NCI-H2171 (cell line): ENCODE measurements at places on chromosomes 3 and 15.

DNA sequence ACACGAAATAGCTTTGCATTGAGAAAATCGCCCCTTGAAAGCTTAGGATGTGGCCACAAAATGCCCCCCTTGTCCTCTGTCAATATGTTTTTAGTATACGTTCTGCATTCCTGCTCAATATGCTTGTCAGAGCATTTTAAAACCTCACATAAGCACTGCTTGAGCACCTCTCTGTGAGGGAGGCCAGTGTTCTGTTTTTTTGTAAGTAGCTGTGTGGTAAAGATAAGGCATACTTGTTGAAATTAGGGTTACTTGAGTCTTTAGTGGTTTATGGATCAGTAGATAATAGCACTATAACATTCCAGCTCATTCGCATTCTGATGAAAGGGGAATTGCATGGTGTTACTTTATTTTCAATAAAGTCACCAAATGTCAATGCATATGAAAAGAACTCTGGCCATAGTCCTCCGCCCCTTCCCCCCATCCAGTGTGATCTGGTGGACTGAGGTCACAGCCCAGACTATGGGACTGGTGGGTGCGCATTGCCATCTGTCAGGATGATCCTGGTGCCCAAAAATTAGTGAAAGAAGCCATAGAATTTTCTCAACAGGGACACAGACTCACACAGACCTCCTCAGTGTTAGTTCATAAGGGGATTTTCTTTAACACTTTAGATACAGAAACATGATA is 33.1 kb downstream of the IL1RAP start:
- no peak for DNase-seq

DNA sequence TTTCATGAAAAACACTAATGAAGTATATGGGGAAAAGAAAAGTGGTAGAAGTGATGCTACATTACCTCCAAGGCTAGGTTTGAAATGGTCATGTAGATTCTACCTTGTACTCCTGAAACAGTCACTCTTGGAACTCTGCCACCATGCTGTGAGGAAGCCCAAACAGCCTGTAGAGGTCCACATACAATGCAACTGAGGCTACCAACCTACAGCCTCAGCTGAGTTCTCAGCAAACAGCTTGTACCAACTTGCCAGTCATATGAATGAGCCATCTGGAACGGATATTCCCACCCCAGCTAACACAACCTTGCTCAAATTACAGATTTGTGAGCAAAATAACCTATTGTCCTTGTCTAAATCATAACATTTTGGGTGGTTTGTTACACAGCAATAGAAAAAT is 193.5 kb downstream of the ULK4 start:
- peak; percentile 72 for DNase-seq

DNA sequence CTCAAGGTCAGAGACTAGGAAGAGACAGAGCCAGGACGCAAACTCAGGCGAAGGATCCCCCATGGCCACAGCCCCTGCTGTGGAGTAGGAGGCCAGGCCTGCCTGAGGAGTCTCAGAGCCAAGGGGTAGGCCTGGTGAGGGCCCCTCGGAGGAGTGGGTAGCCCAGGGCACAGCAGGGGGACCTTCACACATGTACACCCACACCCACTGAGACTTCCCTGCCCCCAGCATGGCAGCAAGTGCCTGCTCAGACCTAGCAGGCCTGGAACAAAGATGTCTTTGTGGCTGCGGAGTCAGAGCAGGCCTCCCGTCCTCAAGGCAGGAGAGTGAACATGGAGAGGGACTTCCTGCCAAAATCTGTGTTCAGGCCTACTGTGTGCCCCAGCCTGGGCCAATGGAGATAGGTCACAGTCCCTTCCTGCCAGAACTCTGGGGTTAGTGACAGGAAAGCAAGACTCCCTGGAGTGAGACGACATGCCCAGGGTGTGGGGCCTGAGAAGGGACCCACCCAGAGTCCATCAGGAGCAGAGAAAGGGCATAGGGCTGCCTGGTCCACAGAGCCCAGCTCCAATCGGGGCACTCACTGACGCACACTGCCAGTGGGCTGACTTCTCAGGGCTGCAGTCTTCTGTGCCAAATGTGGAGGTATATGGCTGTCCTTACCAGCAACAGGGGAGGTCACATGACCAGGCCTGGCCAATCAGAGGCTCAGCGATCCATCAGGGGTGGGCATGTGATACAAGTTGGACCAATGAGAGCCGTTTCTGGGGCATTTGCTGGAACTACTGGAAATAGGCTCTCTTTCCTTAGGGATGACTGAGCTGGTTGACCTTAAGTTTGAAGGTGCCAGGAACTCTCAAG is 2.3 kb downstream of the GRIP2 start:
- DNase-seq: no peak

GRCh38 chr3:112786881-112787579 is 59.6 kb downstream of the CD200R1L start:
- DNase-seq: no peak

DNA sequence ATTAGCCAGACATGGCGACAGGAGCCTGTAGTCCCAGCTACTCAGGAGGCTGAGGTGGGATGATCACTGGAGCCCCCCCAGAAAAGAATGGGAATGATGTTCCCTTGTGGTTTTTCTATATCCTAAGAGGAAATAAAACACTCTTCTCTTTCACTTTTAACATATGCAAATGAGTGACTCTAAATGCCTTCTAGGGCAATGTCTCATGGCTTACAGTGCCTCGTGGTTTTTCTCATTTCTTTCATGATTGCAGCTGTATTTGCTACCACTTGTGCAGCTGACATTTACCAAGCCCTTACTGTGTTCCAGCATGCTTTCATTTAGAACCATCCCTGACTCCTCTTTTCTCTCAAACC is 26.4 kb downstream of the STOML1 start:
- no peak for DNase-seq

DNA sequence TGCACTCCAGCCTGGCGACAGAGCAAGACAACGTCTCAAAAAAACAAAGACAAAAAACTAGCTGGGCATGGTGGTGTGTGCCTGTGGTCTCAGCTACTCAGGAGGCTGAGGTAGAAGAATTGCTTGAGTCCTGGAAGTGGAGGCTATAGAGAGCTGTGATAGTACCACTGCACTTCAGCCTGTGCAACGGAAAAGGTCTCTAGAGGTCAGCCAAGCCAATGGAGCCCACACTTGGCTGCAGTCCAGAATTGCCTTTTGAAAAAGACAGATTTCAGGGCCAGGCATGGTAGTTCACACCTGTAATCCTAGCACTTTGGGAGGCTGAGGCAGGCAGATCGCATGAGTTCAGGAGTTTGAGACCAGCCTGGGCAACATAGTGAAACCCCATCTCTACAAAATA is 8.4 kb upstream of the RBPMS2 start:
- no peak for DNase-seq

DNA sequence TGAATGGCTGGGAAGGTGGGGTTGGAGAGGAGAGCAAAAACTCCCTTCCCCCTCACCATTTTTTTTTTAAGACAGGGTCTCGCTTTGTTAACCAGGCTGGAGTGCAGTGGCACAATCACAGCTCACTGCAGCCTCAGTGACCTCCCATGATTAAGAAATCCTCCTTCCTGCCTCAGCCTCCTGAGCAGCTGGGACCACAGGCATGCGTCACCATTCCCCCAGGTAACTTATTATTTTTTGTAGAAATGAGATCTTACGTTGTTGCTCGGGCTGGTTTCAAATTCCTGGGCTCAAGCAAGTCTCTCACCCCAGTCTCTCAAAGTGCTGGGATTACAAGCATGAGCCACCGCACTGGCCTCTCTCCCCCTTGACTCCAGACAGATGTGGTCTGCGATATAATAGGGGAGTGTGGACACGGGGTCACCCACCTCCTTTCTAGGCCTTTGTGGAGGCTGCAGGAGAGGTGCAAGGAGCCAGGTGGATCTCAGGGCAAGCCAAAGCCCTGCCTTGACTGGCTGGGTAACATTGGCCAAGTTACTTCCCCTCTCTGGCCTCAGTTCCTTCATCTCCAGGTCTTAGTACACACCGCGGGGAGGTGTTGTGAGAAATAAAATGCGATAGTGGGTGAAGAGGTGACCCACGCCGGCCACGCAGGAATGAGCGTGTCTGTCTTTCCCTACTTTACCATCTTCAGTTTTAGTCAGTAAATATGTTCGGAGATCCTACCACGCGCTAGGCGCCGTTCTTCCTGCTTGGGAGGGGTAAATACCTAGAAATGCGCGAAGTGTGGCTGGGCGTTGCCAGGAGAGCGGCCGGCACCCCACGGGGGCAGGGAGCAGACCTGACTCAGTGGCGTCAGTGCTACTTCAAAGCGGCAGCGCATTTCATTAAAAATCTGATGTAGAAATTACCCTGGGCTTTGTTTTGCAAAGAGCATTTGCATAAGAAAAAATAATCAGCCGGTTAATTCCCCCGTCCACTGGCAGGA is 20.2 kb upstream of the CORO2B start:
- DNase-seq: no peak

DNA sequence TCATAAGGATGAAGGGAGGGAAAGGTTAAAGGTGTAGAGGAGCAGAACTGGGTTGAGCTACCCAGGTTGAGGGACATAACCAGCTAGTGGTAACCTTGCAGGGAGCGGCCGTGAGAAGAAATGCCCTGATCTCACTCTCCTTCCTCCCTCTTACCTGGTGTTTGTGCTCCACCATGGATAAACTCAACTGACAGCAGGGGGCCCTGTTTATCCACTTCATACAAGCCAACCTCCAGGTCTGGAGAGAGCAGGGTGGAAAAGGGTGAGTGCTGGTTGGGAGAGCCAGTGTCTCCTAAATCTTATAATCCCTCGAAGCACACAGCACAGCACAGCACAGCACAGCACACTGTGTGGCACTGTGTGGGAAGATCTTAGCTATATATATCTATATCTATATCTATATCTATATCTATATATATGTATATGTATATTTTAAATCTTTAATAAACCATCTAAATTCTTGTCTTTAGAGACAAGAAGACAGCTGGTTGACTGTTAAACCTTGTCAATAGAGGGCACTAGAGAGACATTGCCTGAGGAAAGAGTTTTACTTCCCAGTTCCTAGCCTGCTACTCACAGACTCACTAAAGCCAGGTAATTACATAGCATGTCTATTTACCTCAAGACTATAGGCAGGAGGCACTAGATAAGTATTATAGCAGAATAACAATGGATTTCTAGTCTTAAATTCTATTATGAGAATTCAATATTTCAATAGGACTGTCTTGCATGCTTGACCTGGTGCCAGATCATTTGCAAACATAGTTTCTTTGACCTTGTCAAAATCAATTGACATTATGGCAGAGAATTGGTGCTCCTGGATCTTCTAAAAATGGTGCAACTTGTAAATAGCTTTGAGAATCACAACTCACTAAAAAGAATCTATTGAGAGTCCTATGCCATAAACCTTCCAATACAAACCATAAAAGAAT is 21.7 kb upstream of the FMN1 start:
- no peak for DNase-seq

GRCh38 chr3:112469671-112470070 is 29.6 kb downstream of the BTLA start:
- DNase-seq: no peak

DNA sequence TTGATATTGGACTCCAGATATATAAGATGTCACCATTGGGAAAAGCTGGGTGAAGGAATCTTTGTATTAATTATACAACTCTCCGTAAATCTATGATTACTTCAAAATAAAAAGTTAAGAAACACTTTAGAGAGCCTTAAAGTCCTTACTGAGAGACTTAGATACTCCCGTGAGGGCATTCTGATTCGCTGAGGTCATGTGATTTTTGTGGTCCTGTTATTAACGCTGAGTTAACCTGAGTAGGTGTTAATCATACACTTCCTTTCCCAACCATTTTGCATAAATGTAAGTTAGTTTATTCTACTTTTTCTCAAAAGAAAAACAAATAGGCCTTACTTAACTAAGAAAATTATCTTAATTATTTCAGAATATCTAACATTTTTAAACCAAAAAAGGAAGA is 67.1 kb upstream of the LMOD3 start:
- DNase-seq: no peak
